Frontal cortex (tissue), 4 donors: ENCODE measurements at places on chromosomes 13 and 19. TPM values are rescaled to one million over a fixed set of nuclear protein-coding genes. Genes with fewer than 3 reads are reported as not detected.

The SYCN gene
- not detected for total RNA-seq

The DENND1C gene
- total RNA-seq, result not detected

The FCER2 gene
- not detected for total RNA-seq

The LGALS7B gene
- not detected for total RNA-seq

The PCDH17 gene
- 94.2 TPM for total RNA-seq

The TINCR gene
- 0.41 TPM for total RNA-seq

The CDC42EP5 gene
- 4.1 TPM for total RNA-seq

The CRYL1 gene
- total RNA-seq, result 14.3 TPM

The LENG9 gene
- total RNA-seq, result 4.5 TPM

The NANOS3 gene
- 3.7 TPM for total RNA-seq

The GZMM gene
- 0.41 TPM for total RNA-seq

The MAST1 gene
- 47.3 TPM for total RNA-seq

The EBI3 gene
- total RNA-seq, result not detected

The HIPK4 gene
- not detected for total RNA-seq

The KLK5 gene
- not detected for total RNA-seq

The FBXO46 gene
- total RNA-seq, result 13.9 TPM

The CGB8 gene
- total RNA-seq, result not detected

The KRTDAP gene
- not detected for total RNA-seq

The LGALS7 gene
- total RNA-seq, result not detected

The KDELR1 gene
- 21.6 TPM for total RNA-seq

The PIP5K1C gene
- total RNA-seq, result 15.1 TPM

The BCL2L12 gene
- 1.2 TPM for total RNA-seq

The ANKRD24 gene
- total RNA-seq, result 8.2 TPM

The CNN1 gene
- 1.2 TPM for total RNA-seq

The KL gene
- total RNA-seq, result 2.0 TPM

The APOC1 gene
- total RNA-seq, result 2.9 TPM

The PODNL1 gene
- total RNA-seq, result 0.41 TPM

The SERTM1 gene
- 8.6 TPM for total RNA-seq

The LGALS16 gene
- not detected for total RNA-seq

The CEACAM16 gene
- total RNA-seq, result not detected

The ZNF816 gene
- total RNA-seq, result 2.4 TPM

The TEX101 gene
- not detected for total RNA-seq

The GFY gene
- not detected for total RNA-seq

The PLVAP gene
- under 0.01 TPM for total RNA-seq

The ADGRE3 gene
- not detected for total RNA-seq

The ZNF556 gene
- total RNA-seq, result under 0.01 TPM

The VAV1 gene
- 0.82 TPM for total RNA-seq

The SLC25A41 gene
- 0.41 TPM for total RNA-seq

The NMRK2 gene
- not detected for total RNA-seq

The C3 gene
- 11.4 TPM for total RNA-seq

The MYO16 gene
- 95.0 TPM for total RNA-seq

The MCEMP1 gene
- not detected for total RNA-seq

The MAP4K1 gene
- 1.2 TPM for total RNA-seq

The FAM216B gene
- 0.41 TPM for total RNA-seq

The SPHK2 gene
- 6.9 TPM for total RNA-seq
